IMR-90 (cell line): ENCODE measurements at places on chromosomes 12 and 14. TPM values are rescaled to one million over a fixed set of nuclear protein-coding genes. Genes with fewer than 3 reads are reported as not detected.

The PGF gene
- 0.28 and 0.36 TPM in 2 replicates for total RNA-seq

The SAMD4A gene
- total RNA-seq = 36.7 and 38.2 TPM in 2 replicates

The GARIN6 gene
- not detected in 2 replicates for total RNA-seq

The CFAP54 gene
- total RNA-seq = 0.18 and 0.28 TPM in 2 replicates

The APOF gene
- total RNA-seq = not detected in 2 replicates

The C12orf54 gene
- not detected in 2 replicates for total RNA-seq

The SYT1 gene
- total RNA-seq = 3.0 and 4.2 TPM in 2 replicates

- peak; percentile 53 for DNase-seq
These were observed 37.8 kb downstream of the MYO1H start for GRCh38 chr12:109385339-109386058.

GRCh38 chr14:33564774-33565630 lies 385.9 kb downstream of the EGLN3 start:
- peak; percentile 10 for DNase-seq

DNA sequence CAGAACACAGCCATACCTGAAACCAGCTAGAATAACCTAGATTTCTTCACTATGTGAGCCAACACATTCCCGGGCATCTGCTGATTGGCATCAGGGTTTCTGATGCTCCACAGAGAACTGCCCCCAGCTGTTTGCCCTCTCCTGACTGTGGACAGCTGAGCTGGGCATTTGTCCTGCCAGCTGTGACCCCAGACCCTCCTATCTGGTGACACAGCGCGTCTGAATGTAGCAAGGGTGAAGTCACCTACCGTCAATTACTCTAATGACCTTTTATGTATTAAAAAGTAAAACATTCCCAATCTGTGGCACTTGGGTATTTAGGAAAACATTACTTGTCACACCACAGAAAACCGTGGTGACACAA lies 29.7 kb upstream of the SFSWAP start:
- no peak for DNase-seq

DNA sequence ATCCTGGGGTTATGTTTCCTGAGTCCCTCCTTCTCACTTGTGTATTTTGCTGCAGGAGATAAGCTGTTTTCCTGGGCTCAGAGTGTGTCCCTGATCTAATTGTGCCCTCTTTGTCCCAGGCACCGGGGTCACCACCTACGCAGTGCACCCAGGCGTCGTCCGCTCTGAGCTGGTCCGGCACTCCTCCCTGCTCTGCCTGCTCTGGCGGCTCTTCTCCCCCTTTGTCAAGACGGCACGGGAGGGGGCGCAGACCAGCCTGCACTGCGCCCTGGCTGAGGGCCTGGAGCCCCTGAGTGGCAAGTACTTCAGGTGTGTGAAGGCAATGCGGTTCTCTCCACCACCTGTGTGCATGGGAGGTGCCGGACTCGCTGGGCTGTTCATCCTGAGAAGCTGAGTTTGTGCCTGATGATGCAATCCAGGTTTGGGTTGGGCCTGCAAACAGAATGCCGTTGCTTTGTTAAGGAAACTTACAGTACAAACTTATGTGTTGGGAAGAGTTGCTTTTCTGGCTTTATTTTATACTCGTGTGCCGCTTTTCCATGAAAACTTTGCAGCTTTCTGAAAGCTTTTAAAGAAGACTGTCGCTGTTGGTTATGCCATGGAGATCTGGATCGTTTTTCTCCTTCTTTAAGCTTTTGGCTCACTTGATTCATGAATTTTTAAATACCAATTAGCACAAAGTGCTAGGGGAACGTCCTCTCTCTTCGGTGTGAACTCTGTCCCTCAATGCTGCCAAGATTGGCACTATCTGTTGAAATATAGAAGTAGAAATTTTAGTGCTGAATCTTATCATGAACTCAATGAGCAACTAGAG lies 27.6 kb downstream of the RDH12 start:
- no peak for DNase-seq

DNA sequence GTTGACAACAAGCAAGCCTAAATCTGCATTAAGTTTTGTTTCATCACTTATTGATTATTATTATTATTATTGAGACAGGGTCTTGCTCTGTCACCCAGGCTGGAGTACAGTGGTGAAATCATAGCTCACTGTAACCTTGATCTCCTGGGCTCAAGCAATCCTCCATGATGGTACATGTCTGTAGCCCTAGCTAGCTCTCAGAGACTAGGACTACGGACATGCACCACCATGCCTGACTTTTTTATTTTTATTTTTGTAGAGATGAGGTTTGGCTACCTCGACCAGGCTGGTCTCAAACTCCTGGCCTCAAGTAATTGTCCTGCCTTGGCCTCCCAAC lies 35.7 kb upstream of the STK38L start:
- DNase-seq = no peak

GRCh38 chr14:32224737-32225377 lies 21.8 kb upstream of the RNU6-8 start:
- DNase-seq = peak; percentile 54

GRCh38 chr14:78359581-78359980 lies 189.4 kb downstream of the NRXN3 start:
- DNase-seq = no peak

DNA sequence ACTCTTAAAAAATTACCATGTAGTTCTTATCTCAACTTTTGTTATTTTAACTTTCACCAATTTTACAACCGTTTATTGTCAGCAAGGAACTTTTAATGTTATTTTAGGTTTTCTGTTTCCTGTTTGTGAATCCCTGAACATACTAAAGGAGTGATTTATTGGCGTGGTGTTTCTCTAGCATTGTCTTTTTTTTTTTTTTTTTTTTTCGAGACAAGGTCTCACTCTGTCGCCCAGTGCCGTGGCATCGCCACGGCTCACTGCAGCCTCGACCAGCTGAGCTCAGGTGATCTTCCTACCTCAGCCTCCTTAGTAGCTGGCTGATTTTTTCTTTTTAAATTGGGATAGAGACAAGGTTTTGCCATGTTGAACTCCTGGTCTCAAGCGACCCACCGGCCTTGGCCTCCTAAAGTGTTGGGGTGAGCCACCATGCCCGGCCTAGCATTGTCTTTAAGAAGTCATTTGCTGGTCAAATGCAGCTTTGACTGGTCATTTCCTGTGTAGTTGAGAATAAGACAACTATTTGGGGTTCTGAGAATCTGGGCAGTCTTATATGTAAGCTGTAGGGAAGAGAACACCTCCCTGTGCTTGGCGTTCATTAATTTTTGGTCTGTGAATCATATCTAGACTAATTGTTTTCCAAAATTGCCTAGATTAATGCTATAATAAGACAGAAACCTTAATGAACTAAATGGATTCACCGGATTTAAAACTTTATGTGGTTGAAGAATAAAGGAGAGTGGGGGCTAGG lies 2.1 kb downstream of the WASHC4 start:
- peak; percentile 48 for DNase-seq

DNA sequence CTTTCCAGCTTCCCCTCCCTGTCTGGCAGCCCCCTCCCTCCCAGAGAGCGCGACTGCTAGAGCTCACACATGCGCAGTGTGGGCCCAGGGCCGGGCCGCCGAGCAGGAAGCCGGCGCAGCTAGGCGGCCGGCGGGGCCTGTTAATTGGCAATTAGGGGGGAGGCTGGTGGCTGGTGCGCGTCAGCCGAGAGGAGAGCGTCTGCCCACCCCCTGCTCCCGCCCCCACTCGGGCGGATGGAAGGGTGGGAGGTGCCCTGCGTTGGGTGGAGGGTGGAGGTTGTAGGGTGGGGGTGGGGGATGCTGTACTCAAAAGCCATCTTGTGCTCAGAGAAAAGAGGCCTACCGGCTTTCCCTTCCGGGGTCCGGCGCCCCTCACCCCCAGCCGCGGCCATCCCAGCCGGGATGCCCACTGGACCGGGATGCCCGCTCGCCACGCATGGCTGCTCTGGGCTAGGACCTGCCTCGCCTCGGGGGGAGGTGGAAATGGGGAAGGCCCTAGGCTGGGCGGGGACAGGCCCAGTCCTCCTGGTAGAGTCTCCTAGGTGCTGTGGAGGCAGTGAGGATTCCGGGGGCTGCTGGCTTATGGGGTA lies 9.2 kb downstream of the HOXC8 start:
- DNase-seq = peak; percentile 33

DNA sequence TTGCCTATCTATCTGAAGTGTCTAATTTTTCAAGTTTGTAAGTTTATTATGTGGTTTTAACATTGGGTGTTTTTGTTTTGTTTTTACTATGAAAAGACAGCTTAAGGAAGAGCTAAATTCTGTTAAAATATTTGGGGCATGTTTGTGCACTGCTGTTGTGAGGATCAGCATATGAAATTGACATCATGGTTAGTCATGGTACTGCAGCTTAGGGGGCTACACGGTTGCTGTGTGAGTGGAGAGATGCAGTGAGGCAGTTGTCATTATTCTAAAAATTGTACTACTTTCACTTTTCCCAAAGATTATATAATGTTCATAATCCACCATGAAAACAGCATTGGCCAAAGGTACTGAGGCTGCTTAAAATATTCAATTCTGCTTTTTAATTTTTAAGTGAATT lies 49.0 kb downstream of the ZC3H14 start:
- peak; percentile 49 for DNase-seq

DNA sequence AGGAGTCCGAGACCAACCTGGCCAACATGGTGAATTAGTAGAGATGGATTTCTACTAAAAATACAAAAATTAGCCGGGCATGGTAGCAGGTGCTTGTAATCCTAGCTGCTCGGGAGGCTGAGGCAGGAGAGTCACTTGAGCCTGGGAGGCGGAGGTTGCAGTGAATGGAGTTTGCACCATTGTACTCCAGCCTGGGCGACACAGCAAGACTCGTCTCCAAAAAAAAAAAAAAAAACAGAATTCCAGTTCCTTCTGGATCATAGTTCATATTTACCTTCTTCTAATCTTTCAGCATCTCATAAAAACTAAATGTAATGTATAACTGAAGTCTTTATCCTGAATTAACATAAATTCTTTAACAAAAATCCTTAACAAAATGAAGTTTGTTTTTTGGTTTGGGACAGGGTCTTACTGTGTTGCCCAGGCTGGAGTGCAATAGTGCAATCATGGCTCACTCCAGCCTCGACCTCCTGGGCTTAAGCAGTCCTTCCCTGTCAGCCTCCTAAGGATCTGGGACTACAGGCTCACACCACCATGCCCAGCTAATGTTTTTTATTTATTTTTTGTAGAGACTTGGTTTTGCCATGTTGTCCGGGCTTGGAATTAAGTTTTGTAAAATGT lies 37.6 kb downstream of the FAM177A1 start:
- DNase-seq = no peak

DNA sequence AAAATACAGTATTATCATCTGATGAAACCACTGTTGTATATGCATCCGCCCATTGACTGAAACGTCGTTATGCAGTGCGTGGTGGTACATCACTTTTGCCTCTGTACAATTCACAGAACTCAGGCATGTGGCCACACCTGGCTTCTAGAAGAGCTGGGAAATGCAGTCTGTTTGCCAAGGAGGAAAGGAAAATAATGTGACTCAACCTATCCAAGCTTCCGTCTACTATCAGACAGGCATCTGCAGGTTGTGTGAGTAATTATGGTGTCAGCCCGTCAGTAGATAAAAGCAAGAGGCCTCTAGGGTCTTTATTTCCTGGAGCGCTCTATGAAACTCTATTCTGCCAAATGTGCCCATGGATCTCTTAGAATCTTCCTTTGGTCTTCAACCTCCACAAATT lies 111.6 kb downstream of the BBS10 start:
- DNase-seq = peak; percentile 54

GRCh38 chr14:63881926-63882325 lies 29.1 kb downstream of the SYNE2 start:
- DNase-seq = no peak

GRCh38 chr14:67541448-67542387 lies 8.6 kb downstream of the PLEKHH1 start:
- no peak for DNase-seq

- DNase-seq = no peak
These were observed 171.0 kb upstream of the PRICKLE1 start for GRCh38 chr12:42760550-42760949.

GRCh38 chr12:30870491-30871265 lies 55.9 kb upstream of the TSPAN11 start:
- DNase-seq = no peak

- no peak for DNase-seq
These were observed 46.2 kb downstream of the KDM2B start for GRCh38 chr12:121534495-121535148.

- DNase-seq = no peak
These were observed 71.3 kb downstream of the FBXL14 start for GRCh38 chr12:1523046-1523445.

DNA sequence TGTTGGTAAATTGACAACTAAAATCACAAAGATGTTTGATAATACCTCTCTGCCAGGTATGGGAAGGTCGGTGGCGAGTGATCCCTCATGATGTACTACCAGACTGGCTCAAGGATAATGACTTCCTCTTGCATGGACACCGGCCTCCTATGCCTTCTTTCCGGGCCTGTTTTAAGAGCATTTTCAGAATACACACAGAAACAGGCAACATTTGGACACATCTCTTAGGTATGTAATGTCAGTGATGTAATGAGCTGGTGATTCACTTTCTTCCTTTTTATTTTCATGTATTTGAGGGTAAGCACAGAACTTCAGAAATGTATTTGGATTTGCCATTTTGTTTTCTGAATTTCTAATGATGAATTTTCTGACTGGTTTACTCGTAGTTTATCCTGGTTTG lies 42.6 kb upstream of the LRTM2 start:
- peak; percentile 92 for DNase-seq

GRCh38 chr12:80291108-80291754 lies 152.8 kb upstream of the PTPRQ start:
- DNase-seq = peak; percentile 8

GRCh38 chr12:106226884-106227640 lies 20.8 kb downstream of the CKAP4 start:
- peak; percentile 55 for DNase-seq

DNA sequence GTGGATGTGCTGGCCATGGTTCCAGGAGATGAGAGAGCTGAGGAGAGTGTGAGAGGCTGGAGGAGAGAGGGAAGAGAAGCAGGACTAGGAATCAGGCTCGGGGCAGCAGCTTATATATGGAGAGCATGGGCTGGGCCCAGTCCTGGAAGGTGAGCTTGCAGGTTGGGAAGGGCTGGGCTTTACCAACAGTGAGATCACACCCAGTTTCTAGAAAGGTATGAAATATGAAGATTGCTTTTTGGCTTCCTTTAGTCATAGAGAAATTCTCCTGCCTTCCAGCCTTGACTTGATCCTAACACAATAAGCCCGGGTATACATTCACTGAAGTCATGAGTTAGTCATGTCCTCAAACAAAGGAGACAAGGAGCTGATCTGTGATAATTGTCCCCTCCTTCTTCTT lies at the start of gene KRT6A:
Gene KRT6A (minus strand): TSS at position 86 of the 400 bp plus-strand sequence. CDS start 69 bp downstream, at position 17.
- no peak for DNase-seq

GRCh38 chr12:132543298-132544079 lies 53.5 kb downstream of the FBRSL1 start:
- no peak for DNase-seq

DNA sequence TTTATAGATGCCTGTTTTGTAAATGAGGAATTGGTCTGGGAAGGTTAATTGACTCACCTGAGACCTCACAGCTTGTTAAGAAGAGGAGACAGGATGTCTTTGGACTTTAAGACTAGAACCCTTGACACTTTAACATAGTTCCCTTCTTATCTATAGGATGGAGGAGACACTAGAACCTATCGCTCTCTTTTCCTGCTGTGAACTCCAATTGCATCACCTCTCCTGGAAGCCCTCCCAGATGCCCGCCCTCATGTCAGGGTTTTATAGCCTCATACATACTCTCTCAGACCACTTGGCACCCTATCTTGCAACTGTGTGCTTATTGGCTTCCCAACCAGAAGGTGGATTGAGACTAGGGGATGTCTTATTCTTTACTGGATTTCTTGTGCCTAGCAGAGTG lies 2.5 kb upstream of the CTDSP2 start:
- no peak for DNase-seq
